Left colon (tissue), 2 donors: ENCODE measurements at places on chromosomes 16 and 17. TPM values are rescaled to one million over a fixed set of nuclear protein-coding genes. Genes with fewer than 3 reads are reported as not detected.

TSNAXIP1 gene
- total RNA-seq: 0.75 TPM

ACSM2A gene
- not detected for total RNA-seq

TMED6 gene
- 9.4 TPM for total RNA-seq

ZFP3 gene
- total RNA-seq: 8.6 TPM

ZNF174 gene
- 7.7 TPM for total RNA-seq

FSCN2 gene
- 4.9 TPM for total RNA-seq

OR4D1 gene
- total RNA-seq: not detected

RGS11 gene
- total RNA-seq: 2.6 TPM

ATP2A1 gene
- 1.3 TPM for total RNA-seq

EFCAB13 gene
- total RNA-seq: 3.2 TPM

PPL gene
- 15.6 TPM for total RNA-seq

BAHCC1 gene
- 12.2 TPM for total RNA-seq

SPATA2L gene
- 27.9 TPM for total RNA-seq

DNA sequence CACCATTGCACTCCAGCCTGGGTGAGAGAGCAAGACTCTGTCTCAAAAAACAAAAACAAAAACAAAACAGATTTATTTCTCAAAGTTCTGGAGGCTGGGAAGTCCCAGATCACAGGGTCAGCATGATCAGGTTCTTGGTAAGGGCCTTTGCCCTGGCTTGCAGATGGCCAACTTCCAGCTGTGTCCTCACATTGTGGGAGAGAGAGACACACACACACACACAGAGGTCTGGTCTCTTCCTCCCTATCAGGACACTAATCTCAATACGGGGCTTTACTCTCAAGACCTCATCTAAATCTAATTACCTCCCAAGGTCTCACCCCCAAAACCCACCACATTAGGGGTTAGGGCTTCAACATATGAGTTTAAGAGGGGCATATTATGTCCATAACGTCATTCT lies 26.4 kb upstream of the TAOK1 start:
- no peak for DNase-seq

- no peak for DNase-seq
Observed at GRCh38 chr17:77456951-77457548, 316.3 kb downstream of the SEC14L1 start.

GRCh38 chr17:78346605-78347250 lies 13.1 kb downstream of the SOCS3 start:
- no peak for DNase-seq

DNA sequence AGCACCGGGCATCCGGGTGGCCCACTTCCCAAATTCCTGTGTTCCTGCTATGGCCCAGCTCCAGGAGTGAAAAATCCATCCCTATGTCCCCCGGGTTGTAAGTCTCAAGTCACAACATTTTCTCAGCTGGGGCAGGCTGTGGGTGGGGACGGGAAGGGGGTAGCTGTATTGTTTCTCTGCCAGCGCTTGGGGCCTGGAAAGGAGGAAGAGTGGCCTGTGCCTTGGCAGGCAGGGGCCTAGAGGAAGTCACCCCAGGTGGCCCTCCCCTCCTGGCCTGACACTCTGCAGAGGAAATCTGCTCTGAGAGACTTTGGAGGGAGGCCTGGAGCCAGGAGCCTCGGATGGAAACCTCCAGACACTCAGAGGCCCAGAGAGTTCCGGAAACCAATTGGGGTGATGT lies 10.6 kb upstream of the SCN4A start:
- no peak for DNase-seq

DNA sequence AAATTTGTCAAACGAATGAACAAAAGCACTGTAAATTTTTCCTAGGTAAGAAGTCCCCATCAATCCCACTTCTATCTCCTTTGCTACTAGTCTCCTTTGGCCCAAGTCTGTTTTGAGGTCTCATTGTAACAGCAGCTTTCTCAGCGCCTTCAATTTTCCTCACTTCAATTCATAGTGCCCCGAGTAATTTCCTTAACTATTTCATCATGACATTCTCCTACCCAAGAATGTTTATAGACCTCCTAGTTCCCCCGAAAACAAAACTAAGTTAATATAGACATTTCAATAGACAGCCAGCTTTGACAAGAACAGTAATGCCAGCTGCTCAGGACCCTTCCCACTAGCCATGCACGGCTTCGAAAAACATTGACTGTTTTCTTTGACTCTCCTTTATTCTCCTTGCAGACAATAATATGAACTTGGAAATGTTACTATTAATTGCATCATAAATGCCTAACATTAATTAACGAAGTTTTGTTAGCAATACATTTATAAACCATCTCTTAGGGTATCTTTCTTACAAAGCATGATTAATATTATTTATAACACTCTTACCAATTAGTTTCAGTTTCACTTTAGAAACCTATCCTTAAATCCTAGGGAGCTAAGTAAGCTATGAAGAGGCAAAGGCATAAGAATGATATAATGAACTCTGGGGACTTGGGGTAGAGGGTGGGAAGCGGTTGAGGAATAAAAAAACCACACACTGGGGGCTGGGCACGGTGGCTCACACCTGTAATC lies 22.8 kb downstream of the GLG1 start:
- DNase-seq: no peak

GRCh38 chr16:75506574-75506973 lies 11.3 kb upstream of the CHST6 start:
- DNase-seq: no peak

DNA sequence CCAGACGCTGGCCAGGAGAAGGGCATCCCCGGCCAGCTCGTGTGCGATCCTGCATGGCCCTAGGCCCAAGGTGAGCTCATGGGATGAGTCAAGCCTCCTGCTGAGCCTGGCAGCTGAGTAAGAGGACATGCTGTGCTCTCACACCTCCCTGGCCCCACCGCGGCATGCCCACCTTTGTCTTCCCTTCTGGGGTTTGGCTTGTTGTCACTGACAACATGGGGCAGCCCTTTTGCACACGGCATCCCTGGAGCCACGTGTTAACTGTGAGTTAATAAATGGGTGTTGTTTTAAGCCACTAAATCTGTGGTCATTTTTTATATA lies 8.9 kb upstream of the TNS4 start:
- DNase-seq: no peak

GRCh38 chr17:46869975-46870803 lies 18.8 kb downstream of the WNT9B start:
- DNase-seq: peak; percentile 20

- no peak for DNase-seq
Observed at GRCh38 chr17:1882836-1883235, 53.0 kb downstream of the RPA1 start.

- peak; percentile 77 for DNase-seq
Observed at GRCh38 chr17:8965394-8966168, at the start of gene PIK3R5. Gene PIK3R5 (minus strand): TSS chr17:8965707. CDS start chr17:8911494, 54,213 bp downstream.

DNA sequence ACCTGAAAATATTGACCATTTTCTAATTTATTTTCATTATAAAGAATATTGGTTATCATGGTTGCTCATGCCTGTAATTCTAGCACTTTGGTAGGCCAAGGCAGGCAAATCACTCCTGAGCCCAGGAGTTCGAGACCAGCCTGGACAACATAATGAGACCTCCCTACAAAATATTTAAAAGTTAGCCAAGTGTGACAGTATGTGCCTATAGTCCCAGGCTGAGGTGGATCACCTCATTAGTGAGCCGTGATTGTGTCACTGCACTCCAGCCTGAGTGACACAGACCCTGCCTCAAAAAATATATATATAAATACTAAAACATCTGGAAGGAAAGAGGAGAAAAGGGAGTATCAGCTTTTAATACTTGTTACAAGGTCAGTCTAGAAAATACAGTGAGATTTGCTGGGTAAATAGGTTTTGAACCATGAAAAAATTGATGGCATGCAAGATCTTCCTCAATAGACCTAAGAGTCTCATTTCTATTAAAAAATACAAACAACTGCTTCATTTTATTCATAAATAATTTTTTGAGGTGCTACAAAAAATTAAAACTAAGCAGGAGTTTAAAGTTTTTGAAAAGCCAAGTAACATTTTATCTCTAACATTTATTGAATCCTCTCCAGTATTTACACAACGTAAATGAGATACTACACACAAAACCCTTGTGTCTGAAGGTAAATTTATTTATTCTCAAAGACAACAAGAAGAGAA lies 47.7 kb downstream of the TUBD1 start:
- DNase-seq: no peak

- peak; percentile 39 for DNase-seq
Observed at GRCh38 chr16:1379304-1380076, 27.8 kb downstream of the GNPTG start.

GRCh38 chr16:82176204-82176603 lies 6.2 kb upstream of the MPHOSPH6 start:
- no peak for DNase-seq

DNA sequence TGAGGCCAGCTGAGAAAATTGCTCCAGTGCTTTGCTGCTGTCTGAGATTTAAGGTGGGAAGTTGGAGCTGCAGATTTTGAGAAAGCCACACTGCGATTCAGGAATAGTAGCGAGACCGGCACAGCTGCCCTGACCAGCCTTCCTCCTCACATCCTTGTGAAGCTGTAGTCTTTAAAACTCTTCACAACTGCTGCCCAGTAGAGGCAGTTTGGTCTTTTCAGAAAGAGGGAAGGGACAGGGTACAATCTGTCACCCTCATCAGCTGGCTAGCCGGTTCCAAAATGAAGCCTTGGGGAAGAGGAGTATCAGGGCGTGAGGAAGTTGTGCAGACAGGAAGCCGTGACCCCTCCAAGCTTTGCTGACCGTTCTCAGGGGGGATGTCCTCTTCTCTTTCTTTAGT lies 195.3 kb downstream of the MSI2 start:
- DNase-seq: no peak

GRCh38 chr16:77840093-77840492 lies 51.7 kb downstream of the VAT1L start:
- no peak for DNase-seq

DNA sequence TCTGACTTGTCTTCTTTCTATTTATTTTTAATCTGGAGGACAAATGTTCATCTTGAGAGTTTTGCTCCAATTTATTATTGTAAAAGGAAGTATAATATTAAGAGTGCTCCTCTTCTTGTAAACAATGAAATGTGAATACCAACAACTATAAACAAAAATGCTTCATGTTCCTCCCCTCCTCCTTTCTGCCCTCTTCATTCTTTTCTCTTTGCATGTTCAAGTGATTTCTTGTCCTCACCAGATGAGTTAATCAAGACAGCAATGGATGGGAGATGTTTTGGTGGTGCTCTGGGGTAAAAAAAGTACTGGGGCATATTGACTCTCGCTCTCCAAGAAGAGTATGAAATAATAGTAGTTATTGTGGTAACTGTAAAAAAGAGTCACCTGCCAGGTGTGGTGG lies 24.3 kb downstream of the ITGB3 start:
- DNase-seq: no peak

GRCh38 chr16:10566613-10567012 lies 13.8 kb downstream of the EMP2 start:
- no peak for DNase-seq

DNA sequence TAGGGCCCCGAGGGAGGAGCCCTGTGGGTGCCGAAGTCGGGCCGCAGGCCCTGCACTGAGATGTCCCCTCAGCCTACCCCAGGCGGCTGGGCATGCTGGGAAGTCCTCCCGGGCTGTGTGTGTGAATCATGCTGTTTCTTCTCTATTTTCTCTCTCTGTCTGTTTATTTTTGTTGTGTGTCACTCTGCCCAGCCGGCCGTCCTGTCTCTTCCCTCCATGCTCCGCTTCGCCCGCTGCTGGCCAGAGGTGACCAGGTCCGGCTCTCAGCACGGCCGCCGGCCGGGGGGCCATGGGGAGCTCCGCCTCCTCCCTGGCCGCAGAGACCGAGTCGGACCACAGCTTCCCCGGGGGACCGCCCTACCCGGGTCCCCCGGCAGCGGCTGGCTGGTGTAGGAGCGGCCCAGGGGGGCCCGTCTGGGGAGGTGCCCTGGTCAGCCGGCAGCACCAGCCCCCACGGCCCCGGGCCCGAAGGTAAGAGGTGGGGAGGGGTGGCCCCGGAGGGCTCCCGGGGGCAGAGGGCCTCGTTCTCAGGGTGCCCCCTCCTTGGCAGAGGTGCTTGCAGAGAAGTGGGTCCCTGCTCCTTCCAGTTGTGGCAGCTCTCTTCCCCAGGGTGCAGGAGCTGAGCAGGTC lies 12.5 kb downstream of the CAPN15 start:
- no peak for DNase-seq

DNA sequence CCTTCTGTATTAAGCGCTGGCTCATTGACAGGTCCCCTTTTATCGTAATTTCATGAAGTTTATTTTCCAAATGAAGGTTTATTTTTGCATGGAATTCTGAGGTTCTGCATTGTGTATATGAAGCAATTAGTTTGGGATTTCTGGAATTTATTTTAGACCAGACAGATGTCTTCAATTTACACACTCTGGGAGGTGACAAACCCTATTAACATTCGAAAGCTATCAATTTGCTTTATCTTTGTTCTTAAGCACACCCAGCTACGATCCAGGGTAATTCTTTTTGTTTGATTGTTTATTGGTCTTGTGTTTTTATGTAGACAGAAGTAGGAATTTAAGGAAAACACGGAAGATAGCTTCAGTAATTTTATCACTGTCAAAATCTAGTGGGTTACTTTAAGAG lies 264.6 kb downstream of the HS3ST3A1 start:
- DNase-seq: no peak

DNA sequence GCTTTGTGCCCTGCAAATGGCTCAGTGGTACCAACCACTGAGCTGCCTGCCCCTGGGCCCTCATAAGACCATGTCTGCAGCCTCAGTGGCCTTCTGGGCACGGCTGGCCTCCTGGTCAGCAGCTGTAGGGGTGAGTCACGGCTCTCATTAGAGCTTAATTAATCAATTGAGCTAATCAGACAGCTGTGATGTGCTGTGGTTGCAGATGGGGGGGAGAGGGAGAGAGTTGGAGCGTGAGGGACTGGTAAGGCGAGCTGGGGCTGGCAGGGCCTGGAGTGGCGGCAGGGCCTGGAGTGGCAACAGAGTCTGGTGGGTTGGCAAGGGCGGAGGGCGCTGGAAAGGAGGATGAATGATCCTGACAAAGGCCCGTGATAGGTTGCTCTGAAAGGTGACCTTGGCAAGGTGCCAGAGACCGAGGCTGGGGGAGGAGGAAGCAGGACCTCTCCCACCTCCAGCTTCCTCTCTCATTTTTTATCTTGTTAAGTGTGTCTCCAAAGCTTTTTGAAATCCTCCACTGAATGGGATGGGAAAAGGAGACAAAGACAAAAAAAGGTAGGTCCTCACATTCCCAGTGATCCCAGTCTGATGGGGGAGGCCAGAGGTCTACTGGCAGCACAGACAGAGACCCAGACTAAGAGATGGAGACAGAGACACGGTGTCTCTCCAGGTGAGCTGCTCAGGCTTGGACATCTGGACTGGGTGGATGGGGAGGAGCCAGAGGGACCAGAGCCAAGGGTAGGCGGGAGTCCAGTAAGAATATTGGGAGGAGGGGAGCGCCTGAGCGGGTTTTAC lies 41.6 kb downstream of the DCAKD start:
- no peak for DNase-seq

DNA sequence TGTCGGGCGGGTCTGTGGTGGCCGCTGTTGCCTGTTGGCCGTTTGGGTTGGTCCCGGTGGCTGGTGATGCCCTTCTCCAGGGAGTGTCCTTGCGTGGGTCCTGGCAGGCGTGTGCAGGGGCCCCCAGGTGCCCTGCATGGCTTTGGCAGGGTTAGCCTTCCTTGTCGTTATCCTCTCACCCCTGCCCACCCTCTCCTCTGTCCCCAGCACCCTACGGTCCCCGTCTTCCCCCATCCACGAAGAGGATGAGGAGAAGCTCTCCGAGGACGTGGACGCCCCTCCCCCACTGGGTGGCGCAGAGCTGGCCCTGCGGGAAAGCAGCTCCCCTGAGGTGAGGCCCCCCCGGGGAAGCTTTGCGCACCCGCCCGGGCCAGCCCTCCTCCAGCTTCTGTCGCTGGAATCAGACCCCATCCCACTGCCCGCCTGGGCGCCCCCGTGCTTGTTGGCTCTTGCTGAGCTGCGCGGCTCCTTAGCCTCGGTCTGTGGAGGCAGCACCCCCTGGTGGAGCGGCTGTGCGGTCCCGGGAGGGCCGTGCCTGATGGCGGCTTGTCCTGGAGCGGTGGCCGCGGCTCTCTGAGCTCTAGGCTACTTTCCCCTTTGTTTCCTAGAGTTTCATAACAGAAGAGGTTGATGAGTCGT lies 10.6 kb upstream of the NUDT16L1 start:
- no peak for DNase-seq
